Activated naive CD4-positive, alpha-beta T cell treated with anti-CD3 and anti-CD28 coated beads for 36 hours (primary cell): ENCODE measurements at places on chromosomes 1 and 21.

DNA sequence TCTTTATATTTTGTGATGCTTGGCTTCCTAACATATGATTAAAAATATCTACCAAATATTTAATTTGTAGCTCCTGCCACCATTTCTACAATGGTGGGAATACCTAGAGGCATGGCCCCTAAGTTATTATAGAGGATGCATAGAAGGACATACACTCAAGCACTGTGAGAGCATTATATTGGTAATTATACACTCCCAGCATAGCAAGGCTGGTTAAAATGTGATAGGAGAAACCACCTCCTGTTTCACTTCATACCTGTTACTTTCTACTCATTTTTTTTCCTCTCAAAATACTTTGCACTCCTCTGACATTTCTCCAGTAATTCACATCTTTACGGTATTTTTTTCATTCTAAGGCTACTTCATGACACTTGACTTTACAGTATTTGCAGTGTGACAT is 92.9 kb downstream of the HS2ST1 start:
- DNase-seq = no peak

GRCh38 chr1:166170726-166171125 is 3.9 kb upstream of the FAM78B start:
- peak; percentile 25 for DNase-seq

DNA sequence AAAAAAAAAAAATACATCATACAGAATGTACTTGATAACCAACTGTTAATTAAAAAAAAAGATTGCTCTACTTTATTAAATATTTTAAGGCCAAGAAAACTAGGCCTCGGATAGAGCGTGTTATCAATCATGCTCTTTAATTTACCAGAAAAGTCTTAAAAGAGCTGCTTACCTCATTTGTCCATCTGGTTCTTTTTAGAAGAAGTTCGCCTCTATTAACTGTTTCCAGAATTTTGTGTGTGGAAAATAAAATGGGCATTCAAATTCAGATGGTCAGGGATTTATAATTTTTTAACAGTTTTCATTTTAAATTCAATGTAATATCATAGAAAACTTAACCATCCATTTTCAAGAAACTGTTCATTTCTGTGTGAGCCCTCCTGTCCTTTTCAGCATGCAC is 53.8 kb downstream of the KCNK1 start:
- DNase-seq = no peak

GRCh38 chr1:29500651-29501050 is 264.3 kb downstream of the PTPRU start:
- DNase-seq = no peak

DNA sequence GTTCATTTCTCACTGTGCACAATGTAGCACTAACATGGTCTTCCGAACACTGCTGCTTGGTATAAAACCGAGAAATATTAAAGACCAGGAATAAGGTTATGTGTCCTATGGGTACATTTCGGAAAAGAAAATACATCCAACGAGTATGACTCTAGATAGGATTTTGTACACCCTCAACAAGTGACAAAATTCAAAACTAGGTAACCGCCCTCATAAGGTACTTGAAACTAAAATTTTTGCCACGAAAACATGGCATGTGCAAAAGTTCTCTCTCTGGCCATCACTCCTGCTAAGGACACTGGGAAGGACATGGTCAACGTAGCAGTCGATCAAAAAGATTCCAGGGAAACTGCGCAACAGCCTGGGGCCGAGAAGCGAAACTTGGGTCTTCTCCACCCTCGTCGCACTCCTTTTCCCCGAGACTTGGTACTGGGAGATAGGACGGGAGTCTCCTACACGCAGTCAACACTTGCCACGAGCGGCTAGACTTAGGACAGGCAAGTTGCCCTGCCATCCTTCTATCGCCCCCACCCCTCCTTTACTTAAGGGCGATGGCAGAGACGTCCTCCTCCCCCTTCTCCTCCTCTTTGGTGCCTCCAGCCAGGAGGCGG is 338 bp upstream of the TOR1AIP1 start:
- no peak for DNase-seq

DNA sequence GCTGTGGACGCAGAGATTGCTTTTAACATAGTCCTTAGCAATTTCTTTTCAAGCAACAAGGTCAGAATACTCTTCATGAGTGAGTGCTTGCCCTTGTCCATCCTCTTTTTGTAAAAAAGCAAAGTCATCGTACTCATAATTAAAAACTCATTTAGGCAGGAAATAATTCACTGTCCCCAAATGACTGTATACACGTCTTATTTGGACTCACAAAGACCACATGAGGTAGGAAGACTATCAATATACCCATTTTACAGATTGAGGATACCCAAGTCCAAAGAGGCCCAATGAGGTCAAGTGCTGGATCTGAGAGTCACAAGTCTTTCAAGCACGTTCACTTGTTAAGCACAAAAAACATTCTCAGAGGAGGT is 13.2 kb downstream of the ITPKB start:
- no peak for DNase-seq

DNA sequence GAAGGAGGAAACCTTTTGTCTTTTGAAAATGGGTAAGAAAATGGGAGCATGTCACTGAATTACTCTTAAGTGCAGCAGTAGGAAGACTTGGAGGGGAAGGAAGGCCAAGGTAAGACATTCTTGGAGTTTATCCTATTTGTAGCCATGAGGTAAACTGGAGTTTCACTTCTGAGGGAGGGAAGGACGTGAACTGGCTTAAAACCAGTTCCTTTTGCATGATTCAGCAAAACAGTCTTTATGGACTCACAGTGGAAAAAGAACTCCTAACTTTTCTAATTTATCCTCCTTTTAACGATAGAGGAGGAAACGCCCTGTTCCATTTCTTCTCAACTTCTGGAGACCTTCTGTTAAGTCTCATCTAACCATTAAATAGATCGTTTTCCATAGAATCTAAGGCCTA is 2.5 kb downstream of the PRDX6 start:
- no peak for DNase-seq

GRCh38 chr1:206864939-206865671 is at the start of gene IL20:
TSS of gene IL20 (plus strand) at chr1:206865623. CDS start at chr1:206865853, 230 bp downstream.
- peak; percentile 98 for DNase-seq

DNA sequence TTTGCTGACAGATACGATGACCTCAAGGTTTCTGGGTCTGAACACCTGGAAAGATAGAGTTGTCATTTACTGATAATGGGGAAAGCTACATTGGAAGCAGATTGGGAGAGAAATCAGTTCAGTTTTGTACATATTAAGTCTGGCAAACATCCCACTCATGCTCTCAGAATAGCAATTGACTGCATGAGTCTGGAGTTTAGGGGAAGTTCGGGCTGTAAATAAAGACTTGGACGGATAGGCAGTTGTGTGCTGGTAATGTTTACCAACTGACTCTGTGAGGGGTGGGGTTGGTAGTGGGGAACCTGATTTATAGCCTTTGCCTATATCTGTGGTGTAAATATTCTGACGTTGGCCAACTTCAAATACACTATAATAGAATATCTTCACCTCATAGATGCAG is 4.0 kb downstream of the H6PD start:
- DNase-seq = no peak

DNA sequence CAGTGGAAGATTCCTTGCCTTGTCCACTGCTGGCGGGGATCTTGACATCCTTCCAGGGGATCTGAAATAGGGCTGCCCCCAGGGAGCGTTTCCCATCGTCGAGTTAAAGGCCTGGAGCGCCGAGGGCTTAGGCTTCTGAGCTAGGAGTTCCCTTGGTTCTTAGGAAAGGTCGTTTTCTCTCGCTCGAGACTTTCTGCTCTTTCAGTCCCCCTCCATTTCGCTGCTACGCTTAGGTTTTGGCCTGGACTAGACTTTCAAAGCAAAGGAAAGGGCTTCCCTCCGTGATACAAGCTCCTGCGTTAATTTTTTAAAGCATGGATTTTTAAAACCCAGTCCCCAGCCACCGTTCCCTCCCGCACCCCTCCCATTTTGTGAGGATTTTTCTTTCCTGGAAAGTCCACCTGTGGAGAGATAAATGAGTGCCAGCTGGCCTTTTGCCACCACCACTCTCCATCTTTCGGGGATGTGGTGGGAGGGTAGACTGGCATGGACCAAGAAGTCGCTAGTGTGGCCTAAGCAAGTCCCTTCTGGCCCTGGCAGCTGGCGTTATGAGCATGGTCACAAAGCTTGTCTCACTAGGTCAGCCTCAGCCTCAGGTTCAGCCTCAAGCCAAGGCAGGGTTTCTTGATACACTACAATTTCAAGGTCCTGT is 9.2 kb downstream of the NR5A2 start:
- no peak for DNase-seq

DNA sequence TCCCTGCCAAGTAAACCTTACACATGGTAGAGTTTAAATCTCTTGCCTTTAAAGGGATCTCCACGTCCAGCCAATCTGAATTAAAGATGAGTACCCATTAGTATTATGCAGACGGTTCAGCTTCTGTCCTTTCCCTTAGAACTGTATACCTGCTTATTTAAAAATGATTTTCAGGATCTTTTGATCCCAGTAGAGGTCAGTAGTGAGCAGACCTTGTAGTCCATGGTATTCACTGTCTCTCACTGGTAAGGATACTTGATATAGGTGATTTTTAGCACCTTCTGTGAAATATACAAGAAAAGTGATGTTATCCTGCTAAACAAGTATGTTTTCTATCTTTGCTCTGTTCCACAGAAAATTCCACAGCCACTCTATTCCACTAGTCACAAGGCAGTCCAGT is 1211.6 kb upstream of the ADGRL4 start:
- no peak for DNase-seq

GRCh38 chr21:34280959-34281358 is 82.8 kb upstream of the KCNE2 start:
- no peak for DNase-seq

DNA sequence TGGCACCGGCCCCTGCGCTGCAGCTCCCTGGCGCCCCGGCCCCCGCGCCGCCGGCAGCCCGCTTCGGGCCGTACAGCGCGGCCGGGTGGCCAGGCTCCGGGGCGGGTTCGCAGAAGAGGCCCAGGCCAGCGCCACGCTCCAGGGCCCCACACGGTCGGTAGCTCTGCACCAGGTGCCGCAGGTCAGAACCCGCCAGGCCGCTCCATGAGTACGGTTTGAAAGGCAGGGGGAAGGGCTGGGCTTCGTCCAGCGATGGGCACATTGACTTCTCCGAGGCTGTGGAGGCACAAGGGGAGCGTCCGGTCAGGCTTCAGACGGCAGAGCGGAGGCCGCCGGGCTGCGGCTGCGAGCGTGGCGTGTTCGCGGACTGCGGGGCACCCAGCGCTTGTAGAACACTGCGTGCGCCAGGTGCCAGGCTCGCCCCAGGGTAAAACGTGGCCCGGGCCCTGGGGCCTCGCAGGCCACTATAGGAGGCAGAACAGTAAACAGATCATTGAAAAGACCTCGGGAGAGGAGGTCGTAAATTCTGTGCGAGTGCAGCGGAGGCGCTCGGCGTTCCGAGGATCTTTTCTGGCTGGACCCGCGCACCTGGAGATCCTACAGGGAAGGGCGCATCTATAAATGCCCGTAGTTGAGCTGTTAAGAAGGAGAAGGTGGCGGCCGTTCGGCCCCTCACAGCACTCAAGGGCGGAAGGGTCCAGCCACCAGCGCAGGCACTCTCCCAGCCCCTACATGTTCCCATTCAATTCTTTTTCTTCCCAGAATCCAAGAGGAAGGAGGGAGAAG is 5.7 kb downstream of the GFI1 start:
- DNase-seq = no peak

GRCh38 chr1:174660476-174660875 is 212.7 kb downstream of the GPR52 start:
- DNase-seq = no peak

GRCh38 chr21:20949884-20950283 is 48.3 kb upstream of the NCAM2 start:
- no peak for DNase-seq

- peak; percentile 11 for DNase-seq
Observed at GRCh38 chr1:59083946-59084865, 212.7 kb upstream of the FGGY start.

- DNase-seq = peak; percentile 40
Observed at GRCh38 chr1:234925440-234926263, 203.0 kb downstream of the TOMM20 start.

DNA sequence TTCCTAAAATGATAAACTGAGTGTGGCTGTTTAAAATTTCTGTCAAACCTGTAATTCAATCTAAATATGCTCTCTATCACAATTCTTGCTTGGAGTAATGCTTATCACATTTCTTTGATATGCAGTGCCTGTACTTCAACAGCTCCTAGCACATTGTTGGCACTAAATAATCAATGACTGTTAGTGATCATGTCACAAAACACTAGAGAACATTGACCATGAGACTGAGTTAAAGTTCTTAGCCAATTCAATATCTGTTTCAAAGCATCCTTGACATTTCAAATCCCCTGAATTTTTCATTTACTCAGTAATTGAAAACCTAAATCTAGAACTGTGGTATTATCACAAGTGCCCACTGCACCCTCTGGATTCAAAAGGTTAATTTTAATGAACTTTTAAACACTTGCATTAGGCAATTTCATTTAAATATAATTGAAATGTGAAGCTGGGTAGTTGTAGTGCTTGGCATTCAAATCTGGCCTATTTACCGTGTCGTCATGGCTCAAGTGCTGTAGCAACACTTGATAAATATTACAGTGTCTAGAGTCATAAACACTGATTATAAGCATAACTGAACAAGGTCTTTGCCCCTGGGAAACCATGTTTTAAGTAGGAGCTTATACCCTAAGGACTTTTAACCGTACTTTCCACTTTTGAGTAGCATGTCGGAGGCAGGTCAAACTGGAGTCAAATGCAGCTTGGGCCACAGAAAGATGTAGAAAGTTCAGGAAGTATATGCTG is 143.6 kb downstream of the LRRC7 start:
- no peak for DNase-seq

GRCh38 chr1:33259879-33260278 is 3.6 kb downstream of the ZNF362 start:
- DNase-seq = peak; percentile 19

- DNase-seq = no peak
Observed at GRCh38 chr1:67612788-67613241, 72.2 kb upstream of the GADD45A start.

- DNase-seq = peak; percentile 95
Observed at GRCh38 chr1:24150234-24151174, 7.6 kb upstream of the IL22RA1 start.

DNA sequence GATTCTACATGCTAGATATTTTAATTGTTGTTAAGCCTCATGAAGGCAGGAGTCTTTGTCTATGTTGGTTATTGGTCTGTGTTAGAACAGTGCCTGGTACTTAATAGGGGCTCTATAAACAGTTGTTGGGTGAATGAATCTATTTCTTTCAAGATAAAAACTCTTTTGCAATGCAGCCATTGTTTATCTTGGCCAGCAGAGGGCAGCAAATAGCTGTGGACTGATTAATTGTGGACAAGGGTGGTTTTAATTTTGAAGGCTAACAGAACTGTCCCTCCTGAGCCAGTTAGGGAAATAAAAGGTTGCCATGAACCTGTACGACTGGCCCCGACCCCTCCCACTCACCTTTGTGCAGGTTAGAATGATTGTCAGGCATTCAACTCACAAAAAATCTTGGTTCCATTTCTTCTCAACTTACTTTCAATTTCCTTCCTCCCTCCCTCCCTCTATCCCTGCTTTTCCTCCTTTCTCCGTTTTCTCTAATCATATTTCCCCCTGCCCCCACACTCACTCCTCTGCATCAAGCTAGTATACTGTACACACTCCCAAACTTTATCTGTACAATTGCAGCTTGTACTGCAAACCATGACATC is 66.3 kb upstream of the DIRAS3 start:
- peak; percentile 67 for DNase-seq
